ENCODE measurements at places on chromosomes 5 and 9. TPM values are rescaled to one million over a fixed set of nuclear protein-coding genes. Genes with fewer than 3 reads are reported as not detected.

DNA sequence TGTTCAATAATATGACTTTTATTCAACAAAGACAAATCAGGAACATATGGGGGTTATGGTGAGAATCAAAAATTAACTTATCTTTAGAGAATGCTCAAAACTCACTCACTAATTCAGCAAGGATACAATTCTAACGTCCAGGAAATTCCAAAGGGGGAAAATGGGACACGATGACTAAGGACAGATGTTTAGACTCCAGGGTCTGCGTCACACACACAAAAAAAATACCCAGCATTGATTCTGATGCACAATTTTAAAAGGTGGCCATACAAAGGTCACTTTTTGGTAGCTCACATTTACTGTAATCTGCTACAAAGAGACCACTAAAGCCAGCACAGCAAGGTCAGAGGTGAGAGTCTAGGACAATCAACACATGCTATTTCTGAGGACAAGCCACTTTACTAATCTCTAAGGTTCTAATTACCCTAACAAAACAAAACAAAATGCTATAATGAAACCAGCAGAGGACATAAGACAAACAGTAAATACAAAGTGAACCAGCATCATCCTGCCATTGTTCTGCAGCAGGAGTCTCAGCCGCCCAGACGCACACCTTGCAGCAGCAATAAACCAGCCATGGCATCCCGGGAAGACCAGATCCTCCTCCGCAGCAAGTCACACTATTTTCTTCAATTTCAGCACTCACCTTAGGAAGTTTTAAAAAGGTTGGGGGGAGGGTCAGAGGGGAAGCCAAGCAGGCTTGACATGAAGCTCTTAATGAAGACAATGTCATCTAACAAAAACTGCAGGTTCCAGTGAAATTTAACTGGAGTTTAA, 57.8 kb downstream of the TTC39B start:
- H3K36me3 ChIP-seq, result no peaks in the 10 kb centered on the region
- H3K27me3 ChIP-seq, result no peaks in the 10 kb centered on the region
- no peak for DNase-seq
- H3K4me3 ChIP-seq, result peak overlapping the region; percentile 64
- peaks cover 74% of the 10 kb centered on the region for H3K4me1 ChIP-seq

DNA sequence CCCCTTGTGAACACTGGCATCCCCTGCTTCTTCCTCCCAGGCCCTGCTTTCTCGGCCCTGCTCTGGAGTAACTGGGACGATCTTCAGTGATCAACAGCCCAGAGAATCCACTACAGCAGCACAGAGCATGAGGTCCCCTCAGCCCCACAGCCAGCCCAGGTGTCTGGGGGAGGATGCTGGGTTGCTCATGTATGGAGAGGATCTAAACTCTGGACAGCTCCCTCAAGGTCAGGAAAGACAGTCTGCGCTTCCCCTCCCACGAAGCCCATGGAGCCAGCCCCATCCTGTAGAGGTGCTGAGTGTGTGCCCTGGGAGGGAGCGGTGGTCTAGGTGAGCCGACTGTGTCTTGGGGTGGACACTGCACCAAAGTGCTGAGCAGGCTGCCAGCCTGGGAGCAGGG, 190.2 kb downstream of the GABBR2 start:
- peaks cover 12% of the 10 kb centered on the region for H3K27me3 ChIP-seq
- no peaks in the 10 kb centered on the region for H3K36me3 ChIP-seq
- H3K4me1 ChIP-seq, result no peaks in the 10 kb centered on the region
- peak; percentile 59 for DNase-seq
- H3K4me3 ChIP-seq, result no peak overlapping the region
- H3K27ac ChIP-seq, result no peak overlapping the region

- H3K4me1 ChIP-seq, result peaks cover 12% of the 10 kb centered on the region
- no peaks in the 10 kb centered on the region for H3K36me3 ChIP-seq
These were observed 5.7 kb upstream of the STING1 start for GRCh38 chr5:139488260-139488659.

DNA sequence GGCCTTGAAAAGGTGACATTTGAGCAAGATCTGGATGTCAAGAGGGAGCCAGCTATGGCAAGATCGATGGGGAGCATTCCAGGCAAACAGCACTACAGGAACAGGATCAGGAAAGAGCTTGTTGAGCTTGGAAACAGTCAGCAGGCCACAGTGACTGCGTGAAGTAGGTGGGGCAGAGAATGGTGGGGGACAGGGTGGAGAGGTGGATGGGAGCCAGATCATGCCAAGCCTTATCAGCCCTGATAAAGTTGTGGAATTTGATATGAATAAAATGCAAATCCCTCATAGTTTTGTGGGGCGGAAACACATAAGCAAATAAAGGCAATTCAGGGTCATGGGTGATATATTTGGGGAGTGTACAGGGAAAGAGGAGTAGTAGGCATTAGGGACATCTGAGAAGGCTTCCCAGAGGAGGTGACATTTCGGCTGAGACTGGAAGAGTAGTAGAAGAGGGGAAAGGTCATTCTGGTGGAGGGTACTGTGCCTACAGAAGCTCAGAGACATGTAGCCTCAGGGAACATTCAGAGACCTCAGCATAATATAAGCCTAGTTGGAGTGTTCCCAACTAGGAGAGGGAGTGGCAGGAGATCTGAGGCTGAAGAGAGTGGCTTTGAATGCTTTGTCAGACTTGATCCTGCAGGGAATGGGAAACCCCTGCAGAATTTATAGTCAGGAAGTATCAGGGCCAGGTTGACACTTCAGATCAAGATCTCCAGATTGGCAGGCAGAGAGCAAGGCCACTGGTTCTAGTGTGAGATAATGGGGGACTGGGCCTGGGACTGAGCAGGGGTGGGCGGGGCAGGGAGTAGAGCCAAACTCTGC, 9.7 kb upstream of the CYSTM1 start:
- peaks cover 12% of the 10 kb centered on the region for H3K27me3 ChIP-seq
- DNase-seq, result no peak
- no peaks in the 10 kb centered on the region for H3K4me1 ChIP-seq
- no peak overlapping the region for H3K4me3 ChIP-seq
- H3K27ac ChIP-seq, result no peak overlapping the region

- H3K4me3 ChIP-seq, result no peak overlapping the region
- H3K27me3 ChIP-seq, result no peaks in the 10 kb centered on the region
- no peak overlapping the region for H3K27ac ChIP-seq
- no peak for DNase-seq
- no peaks in the 10 kb centered on the region for H3K36me3 ChIP-seq
These were observed 69.6 kb upstream of the PJA2 start for GRCh38 chr5:109479260-109479860.

- H3K27me3 ChIP-seq, result no peaks in the 10 kb centered on the region
- no peaks in the 10 kb centered on the region for H3K36me3 ChIP-seq
- DNase-seq, result no peak
- no peak overlapping the region for H3K27ac ChIP-seq
These were observed 299.6 kb upstream of the GRIN3A start for GRCh38 chr9:102038006-102038405.

GRCh38 chr9:123174887-123175518, 93.4 kb downstream of the STRBP start:
- DNase-seq, result no peak
- H3K27ac ChIP-seq, result no peak overlapping the region
- no peak overlapping the region for H3K4me3 ChIP-seq
- H3K36me3 ChIP-seq, result peaks cover 5% of the 10 kb centered on the region
- no peaks in the 10 kb centered on the region for H3K27me3 ChIP-seq

- peak; percentile 93 for DNase-seq
- peak overlapping the region; percentile 70 for H3K27ac ChIP-seq
- H3K4me3 ChIP-seq, result no peak overlapping the region
- peaks cover 59% of the 10 kb centered on the region for H3K4me1 ChIP-seq
- no peaks in the 10 kb centered on the region for H3K27me3 ChIP-seq
- H3K36me3 ChIP-seq, result peaks cover 12% of the 10 kb centered on the region
These were observed 37.6 kb upstream of the ORM1 start for GRCh38 chr9:114285166-114285867.

- peak overlapping the region; percentile 98 for H3K4me3 ChIP-seq
- no peaks in the 10 kb centered on the region for H3K27me3 ChIP-seq
- peak overlapping the region; percentile 100 for H3K27ac ChIP-seq
- DNase-seq, result no peak
- H3K36me3 ChIP-seq, result peaks cover 14% of the 10 kb centered on the region
These were observed 109.8 kb downstream of the NR6A1 start for GRCh38 chr9:124661271-124661670.

GRCh38 chr5:151234476-151235238, 10.8 kb upstream of the CCDC69 start:
- no peak overlapping the region for H3K4me3 ChIP-seq
- H3K27me3 ChIP-seq, result peaks cover 43% of the 10 kb centered on the region
- no peak overlapping the region for H3K27ac ChIP-seq
- no peak for DNase-seq
- peaks cover 6% of the 10 kb centered on the region for H3K4me1 ChIP-seq

- no peak overlapping the region for H3K4me3 ChIP-seq
- no peak overlapping the region for H3K27ac ChIP-seq
- H3K36me3 ChIP-seq, result peaks cover 37% of the 10 kb centered on the region
- no peak for DNase-seq
- no peaks in the 10 kb centered on the region for H3K27me3 ChIP-seq
- H3K4me1 ChIP-seq, result peaks cover 32% of the 10 kb centered on the region
These were observed 201.2 kb downstream of the EBF1 start for GRCh38 chr5:158898185-158899177.

- H3K27ac ChIP-seq, result peak overlapping the region; percentile 67
- DNase-seq, result no peak
- peaks cover 15% of the 10 kb centered on the region for H3K36me3 ChIP-seq
- peaks cover 28% of the 10 kb centered on the region for H3K4me1 ChIP-seq
These were observed 1.1 kb downstream of the POMT1 start for GRCh38 chr9:131503626-131504465.

- H3K27ac ChIP-seq, result no peak overlapping the region
- peaks cover 4% of the 10 kb centered on the region for H3K4me1 ChIP-seq
- no peak for DNase-seq
- H3K27me3 ChIP-seq, result no peaks in the 10 kb centered on the region
These were observed 53.7 kb downstream of the CERT1 start for GRCh38 chr5:75457691-75458090.

The FGFR4 gene
- 1.7 TPM for total RNA-seq

The GDA gene
- total RNA-seq, result not detected

The EIF4E1B gene
- not detected for total RNA-seq

The ASPN gene
- 129 TPM for total RNA-seq

The RHOBTB3 gene
- total RNA-seq, result 190 TPM

The CCL21 gene
- total RNA-seq, result not detected

The RANBP6 gene
- 16.4 TPM for total RNA-seq

The SH2D3C gene
- 19.3 TPM for total RNA-seq

The SPATA31E1 gene
- total RNA-seq, result not detected

All from osteocyte (in vitro differentiated cells).